NCI-H1092 treated with DMSO at 0.1 percent for 48 hours (cell line): ENCODE measurements at places on chromosomes 2 and 18.

- DNase-seq, result no peak
Observed at GRCh38 chr18:76448256-76449110, 46.6 kb downstream of the ZNF516 start.

- DNase-seq, result no peak
Observed at GRCh38 chr18:79248495-79249060, 147.2 kb upstream of the NFATC1 start.

DNA sequence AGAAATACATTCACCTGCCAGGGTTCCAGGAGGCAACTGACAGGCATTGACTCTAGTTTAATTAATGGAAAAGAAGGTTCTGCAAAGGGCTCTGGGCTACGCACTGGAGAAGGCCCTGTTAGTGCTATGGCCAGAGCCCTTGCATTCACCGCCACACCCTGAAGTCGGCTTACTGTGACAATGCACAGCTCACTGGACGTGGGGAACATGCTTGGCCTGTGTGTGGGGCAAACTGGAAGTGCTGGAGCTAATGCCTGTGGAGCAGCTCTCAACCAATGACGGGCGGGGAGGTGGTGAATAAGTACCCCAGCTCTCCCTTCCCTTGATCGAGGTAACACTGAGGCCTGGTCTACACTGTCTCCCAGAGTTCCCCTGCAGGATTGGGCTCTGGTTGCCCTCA lies 209.8 kb downstream of the HAUS1 start:
- no peak for DNase-seq

DNA sequence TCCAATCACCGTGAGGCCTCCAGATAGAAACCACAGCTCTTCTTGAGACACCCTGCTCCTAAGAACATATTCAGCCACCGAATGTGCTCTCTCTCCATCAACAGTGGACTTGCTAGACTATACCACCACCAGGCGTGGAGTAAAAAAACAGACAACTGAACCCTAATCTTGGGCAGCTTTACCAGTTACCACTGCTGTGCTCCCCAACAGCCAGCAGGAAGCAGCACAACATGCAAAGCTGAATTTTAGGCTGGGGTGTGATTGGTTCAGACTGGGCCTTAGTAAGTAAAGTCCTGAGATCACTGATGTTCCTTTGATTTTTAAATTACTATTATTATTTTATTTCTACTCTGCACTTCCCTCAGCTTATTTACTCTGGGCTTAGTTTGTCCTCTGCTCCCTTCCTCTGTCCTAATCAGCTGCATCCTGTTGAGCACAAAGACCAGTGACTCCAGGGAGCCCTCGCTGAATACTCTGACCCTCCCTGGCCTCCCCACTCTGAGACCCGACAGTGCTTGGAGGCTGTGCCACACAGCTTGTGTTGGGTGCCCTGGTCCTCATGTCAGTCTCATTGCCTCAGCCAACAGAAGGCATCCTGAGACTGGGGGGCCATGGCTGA lies 21.9 kb downstream of the MRPL35 start:
- DNase-seq, result peak; percentile 34

- no peak for DNase-seq
Observed at GRCh38 chr2:233129351-233129978, 69.3 kb downstream of the INPP5D start.

GRCh38 chr18:22523481-22523880 lies 105.8 kb upstream of the CTAGE1 start:
- no peak for DNase-seq

DNA sequence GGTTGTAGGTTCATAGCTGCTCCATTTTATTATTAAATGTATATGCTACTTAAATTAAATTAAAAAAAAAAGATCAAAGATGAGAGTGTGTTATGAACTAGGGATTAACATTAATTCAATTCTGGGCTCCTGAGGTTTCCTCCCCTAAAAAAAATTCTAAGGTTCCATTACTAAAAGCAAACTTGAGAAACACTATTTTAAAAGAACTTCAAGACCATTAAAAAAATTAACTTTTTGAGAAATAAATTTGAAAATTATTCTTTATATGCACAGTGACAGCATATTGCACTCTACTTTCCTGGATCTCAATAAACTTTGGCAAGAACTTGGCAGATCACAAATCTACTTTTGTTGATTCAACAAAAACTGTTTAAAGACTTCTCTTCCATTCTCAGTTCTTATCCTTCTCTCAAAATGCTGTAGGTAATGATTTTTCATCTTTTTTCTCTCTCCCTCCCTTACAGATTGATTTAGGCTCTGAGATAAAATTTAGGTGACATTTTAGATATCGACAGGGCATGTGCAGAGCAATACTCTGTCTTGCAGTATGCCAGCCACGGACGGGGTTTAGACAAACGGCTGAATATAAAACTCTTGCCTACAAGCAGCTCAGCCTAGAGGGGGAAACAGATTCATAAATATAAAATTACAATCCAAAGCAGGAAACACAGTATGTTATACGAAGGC lies 592 bp upstream of the MARS2 start:
- DNase-seq, result no peak

DNA sequence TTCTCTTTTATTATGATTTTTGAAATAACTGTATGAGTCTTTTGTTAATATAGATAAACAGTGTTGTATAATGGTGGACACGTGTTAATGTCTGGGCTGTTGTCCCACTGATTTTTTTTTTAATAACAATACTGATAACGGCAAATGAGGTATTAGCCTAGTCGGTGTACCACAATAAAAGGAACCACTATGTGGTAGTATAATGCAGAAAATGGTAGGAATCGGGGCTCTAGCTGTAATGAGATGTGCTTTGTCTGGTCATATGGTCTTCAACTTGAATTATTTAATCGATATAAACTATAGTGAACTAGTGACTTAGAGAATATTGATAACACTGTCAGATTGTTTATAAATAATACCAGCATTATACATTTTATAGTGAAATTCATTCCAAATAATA lies 517.9 kb upstream of the SPHKAP start:
- DNase-seq, result no peak

DNA sequence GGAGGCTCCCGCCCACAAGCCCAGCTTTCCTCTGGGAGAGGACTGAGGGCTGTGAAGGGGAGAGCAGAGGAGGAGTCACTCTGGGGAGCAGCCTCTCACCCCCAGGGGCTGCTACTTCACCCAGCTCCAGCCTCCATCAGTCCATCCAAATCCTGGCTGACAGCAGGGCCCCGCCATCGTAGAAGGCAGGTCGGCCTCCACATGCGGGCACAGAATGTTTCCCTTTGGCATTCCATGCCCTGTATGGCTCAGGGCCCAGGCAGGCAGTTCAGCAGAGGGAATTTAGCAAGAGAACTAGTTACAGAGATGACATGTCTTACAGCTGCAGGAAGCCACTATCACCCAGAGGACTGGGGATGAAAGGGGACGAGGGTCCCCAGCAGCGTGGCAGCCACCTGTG lies 6.4 kb upstream of the ODC1 start:
- DNase-seq, result no peak

DNA sequence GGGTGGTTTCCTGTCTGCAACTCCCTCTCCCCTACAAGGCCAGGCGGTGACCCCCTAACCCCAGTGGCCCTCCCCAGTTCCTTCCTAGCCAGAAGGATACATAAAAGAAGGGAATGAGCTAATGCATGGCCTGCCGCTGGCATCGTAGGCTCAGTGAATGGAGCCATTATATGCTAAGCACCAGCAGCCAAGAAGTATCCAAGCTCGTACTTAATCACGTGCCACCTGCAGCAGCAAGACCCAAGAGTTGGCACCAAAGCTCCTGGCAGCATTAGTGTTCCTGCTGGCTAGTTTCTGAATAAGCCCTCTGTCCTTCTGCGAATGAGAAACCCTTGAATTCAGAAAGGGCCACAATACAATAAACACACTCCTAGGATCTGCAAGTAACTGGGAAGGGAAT lies 4.3 kb downstream of the DBI start:
- no peak for DNase-seq

GRCh38 chr2:223060201-223060825 lies 8.3 kb downstream of the KCNE4 start:
- DNase-seq, result no peak

GRCh38 chr2:74515271-74515980 lies 1.2 kb downstream of the TLX2 start:
- no peak for DNase-seq

DNA sequence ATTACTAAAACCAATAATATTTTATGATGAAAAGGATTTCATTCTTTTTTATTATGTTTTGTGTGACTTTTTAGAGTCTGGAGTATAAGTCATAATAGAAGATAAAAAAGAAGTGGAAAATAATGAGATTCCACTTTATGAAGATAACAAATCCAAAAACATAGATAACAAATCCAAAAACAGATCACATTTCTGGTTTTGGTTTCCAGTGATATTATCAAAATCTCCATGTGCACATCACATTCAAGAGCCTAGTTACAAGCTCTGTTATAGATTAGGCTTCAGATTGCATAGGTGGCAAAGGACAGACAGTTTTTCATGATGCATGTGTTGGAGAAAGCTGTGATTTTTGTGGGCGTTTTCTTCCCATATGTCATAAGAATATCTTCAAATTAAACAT lies 648.2 kb downstream of the STK39 start:
- DNase-seq, result no peak

DNA sequence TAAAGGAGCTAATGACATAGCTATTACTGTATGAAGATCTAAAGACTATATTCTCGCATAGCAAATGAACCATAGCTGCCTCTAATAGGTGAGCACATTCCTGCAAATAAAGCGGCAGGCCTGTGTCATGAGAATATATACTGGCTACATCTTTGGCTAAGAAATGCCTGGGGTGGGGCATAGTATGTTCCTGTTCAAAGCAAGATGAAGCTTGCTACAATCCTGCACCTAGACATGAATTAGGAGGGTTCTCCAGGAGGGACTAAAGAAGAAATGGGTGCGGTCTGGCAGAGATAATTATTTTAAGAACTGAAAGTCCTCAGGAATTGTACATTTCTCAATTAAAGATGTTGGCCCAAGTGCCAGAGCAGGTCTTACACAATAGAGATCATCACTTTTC lies 46.8 kb upstream of the PLA2R1 start:
- DNase-seq, result no peak

DNA sequence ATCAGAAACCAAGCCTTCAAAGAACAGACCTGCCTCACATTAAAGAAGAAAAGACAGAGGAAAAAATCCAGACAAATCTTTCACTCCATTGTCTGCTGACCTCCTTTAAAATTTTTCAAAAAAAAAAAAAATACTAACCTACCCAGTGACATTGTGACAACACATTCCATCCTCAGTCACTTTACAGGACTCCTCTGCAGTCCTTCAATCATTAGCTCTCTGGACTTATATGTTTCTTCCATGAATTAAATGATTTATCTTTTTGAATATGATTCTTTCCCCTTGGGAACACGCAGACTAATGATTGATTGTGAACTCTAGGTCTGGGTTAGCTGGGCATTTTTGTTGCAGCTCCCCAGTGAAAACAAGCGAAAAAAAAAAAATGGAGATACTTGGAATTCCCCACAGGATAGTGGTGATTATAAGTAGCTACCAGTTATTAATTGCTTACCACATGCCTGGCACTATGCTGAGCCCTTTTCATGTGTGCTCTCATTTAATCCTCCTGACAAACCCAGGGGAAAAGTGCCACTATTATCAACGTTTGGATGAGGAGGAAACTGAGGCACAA lies 261.3 kb upstream of the NCKAP5 start:
- no peak for DNase-seq

- DNase-seq, result no peak
Observed at GRCh38 chr2:188919824-188920223, 54.3 kb upstream of the COL3A1 start.

DNA sequence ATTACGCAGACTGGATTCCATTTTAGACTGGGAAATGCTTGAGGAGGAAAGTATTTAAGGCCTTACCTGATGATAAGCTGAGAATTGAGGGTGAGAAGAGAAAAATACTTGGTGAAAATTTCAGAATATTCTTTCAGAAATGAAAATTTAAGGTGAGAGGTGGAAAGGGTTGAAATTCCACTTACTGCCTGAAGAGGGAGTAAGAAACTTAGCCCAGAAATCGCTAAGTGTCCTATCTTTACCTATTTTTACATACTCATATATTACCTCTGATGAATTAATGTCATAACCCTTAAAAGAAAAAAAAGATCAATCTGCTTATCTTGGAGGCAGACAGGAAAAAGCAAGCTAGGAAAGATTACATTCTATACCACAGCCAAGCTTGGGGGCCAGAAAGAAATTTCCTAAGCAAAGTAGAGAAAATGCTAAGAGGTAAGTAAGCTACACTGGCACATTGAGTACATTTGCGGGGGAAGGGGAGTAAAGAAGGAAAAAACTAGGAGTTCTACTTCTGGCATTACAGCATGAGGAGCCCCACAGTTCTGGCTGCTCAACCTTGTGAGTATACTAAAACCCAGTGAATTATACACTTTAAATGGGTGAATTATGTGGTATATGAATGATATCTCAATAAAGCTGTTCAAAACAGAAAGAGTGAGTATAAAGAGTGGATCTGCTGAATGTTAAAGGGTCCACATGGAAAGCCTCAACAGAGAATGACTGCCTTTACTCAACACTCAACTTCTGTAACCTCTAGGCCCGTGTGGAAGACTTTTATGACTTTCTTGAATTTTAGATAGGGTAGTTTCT lies 33.8 kb downstream of the SMC6 start:
- DNase-seq, result no peak

- no peak for DNase-seq
Observed at GRCh38 chr2:230811508-230811907, 53.2 kb upstream of the ITM2C start.

DNA sequence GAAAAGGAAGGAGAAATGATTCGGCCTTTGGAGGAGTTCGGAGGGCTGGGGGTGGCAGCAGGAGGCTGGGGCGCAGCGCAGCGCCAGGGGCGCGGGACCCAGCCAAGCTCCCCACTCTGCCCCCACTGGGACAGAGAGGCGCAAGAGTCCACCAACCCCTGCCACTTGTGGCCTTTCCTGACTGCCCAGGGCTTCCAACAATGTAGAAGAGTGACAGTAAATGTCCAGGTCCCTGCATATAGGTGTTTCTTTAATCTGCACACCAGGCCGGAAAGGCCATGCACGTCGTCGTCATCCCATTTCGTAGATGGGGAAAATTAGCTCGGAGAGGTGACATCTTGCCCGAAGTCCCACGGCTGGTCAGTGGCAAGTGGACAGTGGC lies 96.6 kb downstream of the INHBB start:
- DNase-seq, result no peak

GRCh38 chr18:6406910-6407470 lies 7.7 kb downstream of the L3MBTL4 start:
- peak; percentile 12 for DNase-seq

DNA sequence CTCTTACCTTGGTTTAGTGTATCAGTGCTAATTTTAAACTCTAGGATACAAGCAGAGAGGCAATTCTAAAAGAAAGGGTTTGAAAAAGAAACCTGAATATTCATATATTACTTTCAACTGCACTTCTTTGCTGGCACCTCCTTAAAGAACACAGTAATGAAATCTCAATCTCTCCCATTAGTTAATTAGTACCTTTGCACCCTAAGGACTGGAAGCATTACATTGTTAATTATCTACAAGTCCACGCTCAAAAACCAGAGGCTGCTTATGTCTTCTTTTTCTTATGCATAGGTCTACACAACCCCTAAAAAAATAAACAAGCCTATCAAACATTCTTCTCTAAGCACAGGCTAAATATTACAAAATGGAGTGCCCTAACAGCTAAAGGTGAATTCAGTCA lies 20.2 kb downstream of the EPHA4 start:
- DNase-seq, result no peak

GRCh38 chr2:232893834-232894233 lies 23.8 kb downstream of the SNORC start:
- DNase-seq, result no peak
